ENCODE measurements at places on chromosomes 7 and 10.

- no peak for DNase-seq
Measured at GRCh38 chr7:55512635-55513191, 59.6 kb downstream of the VOPP1 start.

- no peak for DNase-seq
Measured at GRCh38 chr7:33024189-33024757, 38.3 kb downstream of the NT5C3A start.

GRCh38 chr7:158860394-158860793 is 4.0 kb downstream of the DYNC2I1 start:
- no peak for DNase-seq

DNA sequence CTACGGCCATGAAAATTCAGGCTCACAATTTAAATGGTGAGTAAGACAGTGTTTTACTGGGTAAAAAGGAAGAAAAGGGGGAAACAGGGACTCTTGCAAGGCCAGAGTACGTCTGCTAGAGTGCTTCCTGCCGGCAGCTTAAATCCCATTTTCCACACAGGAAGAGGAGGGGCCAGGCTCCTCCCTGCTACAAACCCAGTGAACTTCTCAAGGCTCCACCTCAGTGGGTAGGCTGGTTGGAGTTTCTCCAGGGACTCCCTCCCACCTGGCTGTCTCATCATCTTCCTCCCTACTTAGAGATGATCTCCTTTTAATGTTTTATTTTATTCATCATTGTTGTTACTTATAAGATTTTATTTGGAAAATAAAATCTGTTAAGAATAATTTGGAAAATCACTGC is 62.6 kb upstream of the SEMA3C start:
- no peak for DNase-seq
